ENCODE measurements at places on chromosomes 1 and 21. TPM values are rescaled to one million over a fixed set of nuclear protein-coding genes. Genes with fewer than 3 reads are reported as not detected.

The FCRL1 gene
- total RNA-seq = 1.3 TPM

The RBM11 gene
- not detected for total RNA-seq

The CELA2A gene
- total RNA-seq = not detected

The FAM43B gene
- total RNA-seq = not detected

The LRRC71 gene
- total RNA-seq = not detected

The EXTL1 gene
- not detected for total RNA-seq

The FAM78B gene
- total RNA-seq = 2.9 TPM

The RHD gene
- not detected for total RNA-seq

The BRINP2 gene
- 0.75 TPM for total RNA-seq

The UBIAD1 gene
- total RNA-seq = 14.0 TPM

The OR2L2 gene
- not detected for total RNA-seq

The DPH2 gene
- 16.8 TPM for total RNA-seq

The LAX1 gene
- 1.2 TPM for total RNA-seq

The ELF3 gene
- 0.38 TPM for total RNA-seq

The TSTD1 gene
- total RNA-seq = 35.5 TPM

The TRMT1L gene
- 19.2 TPM for total RNA-seq

The AVPR1B gene
- total RNA-seq = not detected

The TNFRSF25 gene
- 11.5 TPM for total RNA-seq

The FCGR2B gene
- total RNA-seq = 35.0 TPM

The FCGR3A gene
- 11.7 TPM for total RNA-seq

The OR2T33 gene
- not detected for total RNA-seq

The PEAR1 gene
- total RNA-seq = 10.1 TPM

The MATN1 gene
- total RNA-seq = not detected

The TARBP1 gene
- total RNA-seq = 20.3 TPM

The TEX38 gene
- total RNA-seq = not detected

The DYNLT4 gene
- total RNA-seq = 1.1 TPM

The NUP133 gene
- 27.3 TPM for total RNA-seq

The AADACL4 gene
- not detected for total RNA-seq

Data from subcutaneous adipose tissue (tissue), 4 donors.